ENCODE measurements at places on chromosomes 6 and 20.

- no peak for DNase-seq
Measured at GRCh38 chr20:3011752-3012151, 31.7 kb upstream of the GNRH2 start.

GRCh38 chr6:46029602-46030001, 13.9 kb upstream of the CLIC5 start:
- DNase-seq, result no peak

- no peak for DNase-seq
Measured at GRCh38 chr6:41652866-41653652, 14.8 kb downstream of the MDFI start.

- DNase-seq, result no peak
Measured at GRCh38 chr6:133594652-133595110, 294.2 kb upstream of the TCF21 start.

DNA sequence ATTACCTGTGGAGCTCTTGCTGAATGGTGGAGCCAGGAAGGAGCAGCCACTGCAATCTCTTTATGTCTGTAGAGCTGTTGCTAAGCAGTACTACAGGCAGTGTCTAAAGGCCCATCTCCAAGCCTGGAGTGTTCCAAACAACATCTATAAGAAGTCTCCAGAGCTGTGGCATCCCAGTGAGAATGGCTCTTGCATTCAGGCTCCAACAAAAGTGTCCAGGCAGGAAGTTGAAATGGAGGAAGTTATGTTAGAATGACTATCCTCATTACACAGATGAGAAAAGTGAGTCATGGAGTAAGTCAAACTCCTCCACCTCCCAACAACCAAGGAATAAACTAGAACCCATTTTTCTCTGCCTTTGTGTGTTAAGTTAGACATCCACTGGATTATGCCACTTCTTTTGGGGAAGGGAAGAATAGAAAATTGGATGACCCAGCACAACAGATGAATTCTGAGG, 288.5 kb upstream of the STXBP5 start:
- DNase-seq, result no peak

DNA sequence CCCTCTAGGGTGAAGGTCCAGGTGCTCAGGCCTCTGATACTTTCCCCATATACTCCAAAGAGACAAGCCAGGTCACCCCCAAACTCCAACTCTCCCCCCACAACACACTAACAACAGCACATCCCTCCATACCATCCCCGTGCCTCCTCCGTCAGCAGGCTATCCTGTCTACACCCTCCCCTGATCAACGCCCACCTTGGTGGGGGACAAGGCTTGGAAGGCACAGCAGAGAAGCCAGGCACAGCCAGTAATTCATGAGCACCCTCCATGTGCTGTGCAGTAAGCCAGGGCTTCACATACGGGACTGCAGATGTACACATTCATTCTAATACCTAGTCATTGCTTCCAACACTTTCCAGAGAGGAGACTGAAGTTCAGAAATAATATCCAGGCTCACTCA, 57.6 kb downstream of the TRERF1 start:
- DNase-seq, result no peak

DNA sequence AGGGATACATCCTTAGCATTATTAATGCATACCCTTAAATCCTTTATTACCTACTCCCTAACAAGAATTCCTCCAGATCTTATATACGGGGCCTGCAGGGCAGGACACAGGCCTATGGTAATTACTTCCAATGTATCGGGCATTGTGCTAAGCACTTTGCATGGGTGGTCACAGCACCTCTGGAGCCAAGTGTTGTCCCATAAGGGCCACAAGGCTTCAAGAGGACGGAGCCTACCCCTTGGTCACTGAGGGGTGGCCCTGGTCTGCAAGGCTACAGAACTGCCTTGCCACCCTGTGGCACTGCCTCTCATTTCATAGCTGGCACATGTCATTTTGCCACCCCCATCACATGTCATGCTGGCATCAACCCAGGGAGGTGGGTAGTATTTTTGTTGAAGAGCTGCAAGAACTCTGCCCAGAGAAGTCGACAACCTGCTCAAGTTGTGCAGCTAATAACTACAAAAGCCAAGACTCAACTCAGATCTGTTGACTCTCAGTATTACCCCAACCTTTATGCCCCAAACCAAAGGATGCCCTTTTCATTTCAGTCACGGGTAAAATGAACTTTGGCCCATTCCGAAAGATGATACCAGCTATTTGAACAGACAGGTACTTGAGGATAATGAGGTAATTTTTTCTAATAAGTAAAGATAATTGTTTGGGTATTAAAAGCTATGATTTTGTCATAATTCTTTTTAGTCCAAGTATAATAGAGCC, 144.1 kb upstream of the AKAP12 start:
- DNase-seq, result no peak

GRCh38 chr6:35170166-35170565, 29.0 kb upstream of the TCP11 start:
- DNase-seq, result no peak

DNA sequence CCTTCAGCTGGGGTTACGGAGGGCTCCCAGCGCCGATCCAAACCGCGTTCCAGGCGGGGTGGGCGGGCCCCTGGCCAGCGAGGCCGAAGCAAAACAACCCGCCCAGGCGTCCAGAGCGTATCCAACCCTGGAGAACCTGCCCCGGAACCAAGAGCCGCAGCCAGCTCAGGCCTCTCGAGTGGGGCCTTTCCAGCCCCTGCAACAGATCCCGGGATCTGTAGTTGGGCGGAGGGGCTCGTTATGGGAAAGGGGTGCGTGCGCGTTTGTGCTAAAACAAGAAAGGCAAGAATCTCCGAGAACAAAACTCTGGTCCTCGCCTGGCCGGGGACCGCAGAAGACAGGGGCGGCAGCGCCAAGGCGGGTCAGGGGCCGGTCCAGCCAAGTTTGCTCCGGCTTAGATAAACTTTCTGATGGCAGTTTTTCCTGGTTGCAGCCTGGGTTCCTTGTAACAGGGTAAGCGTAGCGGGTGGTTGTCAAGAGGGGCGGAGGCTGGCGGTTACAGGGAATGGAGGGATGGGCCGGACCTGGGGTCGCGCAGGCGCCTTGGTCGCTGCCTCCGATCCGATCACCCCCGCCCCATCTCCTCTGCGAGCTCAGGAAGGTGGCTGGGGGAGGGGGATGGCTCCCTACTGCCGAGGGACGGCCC, 448 bp upstream of the RIN2 start:
- peak; percentile 53 for DNase-seq

- DNase-seq, result no peak
Measured at GRCh38 chr20:15742627-15743026, 830.6 kb downstream of the KIF16B start.

DNA sequence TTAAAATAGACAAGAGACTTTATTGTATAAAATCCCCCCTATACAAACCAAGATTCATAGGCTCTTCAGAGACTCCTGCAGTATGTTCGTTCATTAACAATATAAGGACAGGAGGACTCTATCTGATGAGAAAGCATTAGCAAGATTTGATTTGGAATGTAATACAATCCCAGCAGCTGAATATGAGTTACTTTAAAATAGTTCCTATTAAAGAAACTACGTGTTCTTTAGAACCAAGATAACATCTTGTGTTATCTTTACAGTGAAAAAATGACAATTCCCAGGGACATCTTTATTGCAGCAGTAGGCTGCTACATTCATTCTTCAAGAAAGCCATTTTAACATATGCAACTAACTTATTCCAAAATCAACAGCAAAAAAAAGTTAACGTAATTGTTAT, 1360.1 kb upstream of the GJE1 start:
- DNase-seq, result no peak

- no peak for DNase-seq
Measured at GRCh38 chr20:8133851-8134451, 1.9 kb downstream of the PLCB1 start.

- no peak for DNase-seq
Measured at GRCh38 chr6:36968266-36968977, 13.9 kb downstream of the PI16 start.

DNA sequence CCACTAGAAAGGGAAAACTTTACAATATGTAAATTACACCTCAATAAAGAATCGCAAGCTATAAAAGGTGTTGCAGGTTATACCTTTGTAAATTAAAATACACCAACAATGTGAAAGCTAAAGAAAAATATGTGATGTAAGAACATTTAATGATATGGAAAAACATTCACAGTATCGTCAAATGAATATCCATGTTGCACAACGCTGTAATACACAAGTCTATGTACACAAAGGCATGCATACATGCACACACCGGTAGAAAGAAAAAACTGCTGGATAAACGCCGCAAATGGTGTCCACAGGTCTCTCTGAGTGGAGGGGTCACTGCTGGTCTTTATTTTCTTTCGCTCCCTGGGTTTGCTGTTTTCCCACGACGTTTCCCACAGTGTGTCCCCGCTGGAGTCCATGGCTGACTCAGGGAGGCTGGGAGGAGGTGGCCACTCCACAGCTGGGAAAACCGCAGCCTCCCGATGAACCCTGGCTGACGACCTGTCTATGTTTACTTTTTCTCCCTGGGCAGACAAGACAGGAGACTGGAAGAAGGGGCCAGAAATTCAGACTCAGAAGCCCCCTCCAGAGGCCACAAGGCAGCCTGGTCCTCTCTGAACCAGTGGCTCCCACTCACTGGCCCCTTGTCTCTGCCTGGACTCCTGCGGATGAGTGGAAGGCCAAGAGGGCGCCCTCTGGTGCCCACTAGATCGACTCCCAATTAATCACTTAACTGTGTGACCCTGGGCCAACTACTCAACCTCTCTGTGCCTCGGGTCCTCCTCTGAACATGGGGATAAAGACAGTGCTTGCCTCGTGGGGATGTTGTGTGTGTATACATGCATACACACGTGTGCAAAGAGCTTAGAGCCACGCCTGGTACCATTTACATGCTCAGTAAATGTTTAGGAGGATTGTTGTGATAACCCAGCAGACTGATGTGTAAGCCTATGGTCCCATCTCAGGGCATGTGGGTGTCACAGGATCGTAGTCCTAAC, 12.8 kb upstream of the BPI start:
- DNase-seq, result no peak

DNA sequence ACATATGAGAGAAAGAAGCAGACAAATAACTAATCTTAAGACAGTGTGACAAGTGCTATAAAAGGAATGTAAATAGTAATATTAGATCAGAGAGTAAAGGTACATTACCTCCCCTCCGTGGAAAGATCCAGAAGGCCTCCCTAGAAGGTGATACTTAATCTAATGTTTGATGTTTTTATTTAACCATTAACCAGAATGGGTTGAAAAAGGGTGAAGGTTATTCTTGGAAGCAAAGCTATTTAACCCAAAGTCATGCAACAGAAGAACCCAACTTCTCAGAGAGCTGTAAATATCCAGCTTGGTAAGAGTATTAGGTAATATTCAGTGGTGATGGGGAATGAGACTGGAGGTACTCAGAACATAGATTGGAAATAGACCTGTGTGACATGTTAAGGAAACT, 68.0 kb upstream of the HIVEP1 start:
- no peak for DNase-seq

- DNase-seq, result no peak
Measured at GRCh38 chr6:5813625-5814027, 193.1 kb downstream of the NRN1 start.

- DNase-seq, result no peak
Measured at GRCh38 chr20:34892671-34893070, 16.3 kb downstream of the ACSS2 start.

GRCh38 chr20:62118113-62119043, 3.9 kb upstream of the LSM14B start:
- DNase-seq, result no peak

- DNase-seq, result no peak
Measured at GRCh38 chr6:37739618-37740017, 41.9 kb upstream of the MDGA1 start.

- DNase-seq, result no peak
Measured at GRCh38 chr20:43658723-43659419, 8.0 kb upstream of the MYBL2 start.

DNA sequence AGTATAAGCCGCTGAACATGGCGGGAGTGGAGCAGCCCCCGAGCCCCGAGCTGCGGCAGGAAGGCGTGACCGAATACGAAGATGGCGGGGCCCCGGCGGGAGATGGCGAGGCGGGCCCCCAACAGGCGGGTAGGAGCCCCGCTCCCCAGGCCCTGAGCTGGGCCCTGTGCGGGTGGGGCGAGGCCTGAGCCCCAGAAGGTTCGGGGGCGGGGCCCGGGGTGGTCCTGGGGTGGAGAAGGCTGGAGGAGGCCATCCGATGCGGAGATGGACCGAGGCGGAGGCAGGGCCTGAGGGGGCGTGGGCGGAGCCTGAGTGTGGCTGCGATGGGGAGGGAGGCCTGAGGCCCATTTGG, 7.1 kb downstream of the L3MBTL1 start:
- no peak for DNase-seq

GRCh38 chr20:23396950-23397627, 24.2 kb downstream of the NAPB start:
- DNase-seq, result peak; percentile 26

DNA sequence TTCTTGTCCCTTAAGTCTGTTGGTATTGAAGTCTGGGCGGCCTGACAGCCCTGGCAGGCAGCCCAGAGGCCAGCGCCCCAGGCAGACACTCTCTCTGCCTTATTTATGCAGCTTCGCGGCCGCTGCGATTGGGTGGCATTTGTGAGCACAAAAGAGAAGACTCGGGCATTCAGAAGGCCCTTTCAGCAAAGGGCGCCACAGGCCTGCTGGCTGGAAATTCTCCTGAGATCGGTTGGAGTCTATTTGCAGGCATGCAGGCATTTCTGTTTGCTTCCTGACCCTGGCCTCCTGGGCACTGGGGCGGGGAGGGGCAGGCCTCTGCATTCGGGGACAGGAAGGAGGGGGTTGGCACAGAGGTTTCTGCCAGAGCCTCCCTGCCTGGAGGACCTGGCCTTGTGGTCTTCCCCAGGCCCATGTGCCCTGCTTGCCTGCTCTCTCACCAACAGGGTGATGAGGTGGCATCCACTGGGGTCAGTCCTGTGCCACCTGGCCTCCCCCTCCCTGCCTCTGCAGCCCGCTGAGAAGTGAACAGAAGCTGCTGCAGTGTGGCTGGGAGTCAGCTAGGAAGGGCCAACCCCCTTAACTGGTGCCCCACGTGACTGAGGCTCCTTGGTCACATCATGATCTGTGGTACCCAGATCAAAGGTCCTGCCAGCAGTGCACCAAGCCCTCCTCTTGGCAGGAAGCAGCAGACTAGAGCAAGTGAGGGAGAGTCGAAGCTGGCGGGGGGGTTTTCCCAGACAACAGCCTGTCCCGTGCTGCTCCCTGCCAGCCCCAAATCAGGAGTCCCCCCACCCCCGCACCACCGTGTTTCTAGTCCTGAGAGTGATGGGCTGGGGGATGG, 16.6 kb upstream of the CCDC167 start:
- DNase-seq, result peak; percentile 53

DNA sequence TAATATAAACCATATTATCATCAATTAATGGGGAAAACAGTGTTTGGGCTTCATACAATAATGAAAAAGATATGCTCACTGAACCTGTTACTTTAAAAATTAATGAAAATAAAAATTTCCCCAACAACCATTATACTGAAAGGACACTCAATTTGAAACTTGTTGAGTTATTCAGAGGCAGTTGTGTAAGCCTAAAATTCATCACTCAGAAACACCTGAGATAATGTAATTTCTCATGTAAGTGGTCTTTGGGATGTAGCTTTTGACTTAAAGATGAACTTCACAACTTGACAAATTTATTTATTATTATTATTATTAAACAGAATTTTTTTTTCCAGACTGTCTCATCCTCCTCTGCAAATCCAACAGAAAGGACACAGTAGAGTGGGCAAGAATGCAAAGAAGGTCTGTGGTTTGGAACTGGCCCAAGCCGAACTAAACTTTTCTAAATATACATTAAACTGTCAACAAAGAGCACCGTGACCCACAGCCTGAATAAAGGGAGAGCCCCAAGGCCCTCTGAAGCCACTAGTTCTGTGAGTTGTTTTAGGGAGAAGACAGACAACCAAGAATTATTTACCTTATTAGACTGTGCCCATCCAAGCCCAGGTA, 32.2 kb upstream of the HEY2 start:
- DNase-seq, result no peak
